NCI-H1436 treated with DMSO at 0.1 percent for 48 hours (cell line): ENCODE measurements at places on chromosomes 6 and 20.

GRCh38 chr6:2565499-2565898 is 185.2 kb downstream of the MYLK4 start:
- DNase-seq, result no peak

- DNase-seq, result no peak
Observed at GRCh38 chr20:25548613-25549086, 36.7 kb downstream of the NINL start.

- DNase-seq, result no peak
Observed at GRCh38 chr6:53925891-53926290, 131.1 kb downstream of the LRRC1 start.

- DNase-seq, result no peak
Observed at GRCh38 chr20:48308882-48309281, 518.9 kb downstream of the PREX1 start.

DNA sequence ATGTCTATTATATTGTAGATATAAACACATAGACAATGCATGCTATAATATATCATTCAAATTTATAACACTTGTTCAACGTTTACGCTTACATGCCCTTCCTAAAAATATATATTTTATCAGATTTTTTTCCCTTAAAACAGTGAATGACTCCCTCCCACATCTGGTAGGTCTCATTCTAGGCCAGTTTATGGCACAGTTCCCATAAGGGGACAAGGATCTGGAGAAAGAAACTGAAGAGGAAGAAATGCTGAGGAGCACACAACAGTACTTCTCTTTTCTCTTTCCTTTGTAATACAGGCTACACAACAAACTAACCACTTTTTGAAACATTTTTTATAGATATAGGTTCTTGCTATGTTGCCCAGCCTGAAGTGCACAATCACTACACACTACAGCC is 48.6 kb upstream of the RCAN2 start:
- no peak for DNase-seq

- DNase-seq, result no peak
Observed at GRCh38 chr6:137792160-137793033, 74.7 kb upstream of the TNFAIP3 start.

DNA sequence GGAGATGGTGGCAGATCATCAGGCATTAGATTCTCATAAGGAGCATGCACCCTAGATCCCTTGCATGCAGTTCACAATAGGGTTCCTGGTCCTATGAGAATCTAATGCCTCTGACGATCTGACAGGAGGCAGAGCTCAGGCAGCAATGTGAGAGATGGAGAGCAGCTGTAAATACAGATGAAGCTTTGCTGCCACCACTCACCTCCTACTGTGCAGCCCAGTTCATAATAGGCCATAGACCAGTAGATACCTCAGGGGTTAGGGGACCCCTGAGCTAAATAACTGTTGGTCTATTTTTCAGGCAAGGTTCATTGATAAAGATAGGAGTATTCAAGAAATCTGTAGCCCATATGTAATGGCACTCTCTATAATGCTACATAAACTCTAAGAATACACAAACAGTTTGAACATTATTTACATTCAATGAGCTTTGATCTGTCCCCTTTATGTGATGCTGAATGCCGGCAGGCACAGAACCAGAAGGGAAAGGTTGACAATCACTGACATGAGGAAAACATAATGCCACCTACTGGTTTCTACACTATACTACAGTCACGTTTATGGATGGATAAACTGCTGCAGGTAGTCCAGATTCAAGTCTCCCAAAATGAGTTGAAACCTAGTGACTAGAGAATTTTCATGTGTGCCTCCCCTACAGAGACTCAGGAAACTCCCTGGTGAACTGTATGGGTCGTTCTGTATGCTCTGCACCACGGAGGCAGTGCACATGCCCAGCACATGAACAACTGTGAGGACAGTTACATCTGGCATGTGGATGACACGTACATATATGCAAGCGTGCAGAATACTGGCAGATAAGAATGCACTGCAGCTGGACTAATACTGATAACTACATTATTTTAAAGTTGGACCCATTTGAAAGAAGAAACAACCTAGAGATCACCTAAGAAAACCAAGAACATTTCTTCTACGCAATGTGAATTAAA is 72.0 kb downstream of the DST start:
- DNase-seq, result peak; percentile 10
